Hepatocyte (in vitro differentiated cells): ENCODE measurements at places on chromosomes 7 and 10. TPM values are rescaled to one million over a fixed set of nuclear protein-coding genes. Genes with fewer than 3 reads are reported as not detected.
A peak's percentile ranks its signal among the peaks of the same experiment; 100 is the strongest.

- DNase-seq = peak; percentile 85
These were observed 63.9 kb upstream of the AHR start for GRCh38 chr7:17234398-17235031.

- peak; percentile 51 for DNase-seq
These were observed 2.8 kb upstream of the COL1A2 start for GRCh38 chr7:94391726-94392392.

DNA sequence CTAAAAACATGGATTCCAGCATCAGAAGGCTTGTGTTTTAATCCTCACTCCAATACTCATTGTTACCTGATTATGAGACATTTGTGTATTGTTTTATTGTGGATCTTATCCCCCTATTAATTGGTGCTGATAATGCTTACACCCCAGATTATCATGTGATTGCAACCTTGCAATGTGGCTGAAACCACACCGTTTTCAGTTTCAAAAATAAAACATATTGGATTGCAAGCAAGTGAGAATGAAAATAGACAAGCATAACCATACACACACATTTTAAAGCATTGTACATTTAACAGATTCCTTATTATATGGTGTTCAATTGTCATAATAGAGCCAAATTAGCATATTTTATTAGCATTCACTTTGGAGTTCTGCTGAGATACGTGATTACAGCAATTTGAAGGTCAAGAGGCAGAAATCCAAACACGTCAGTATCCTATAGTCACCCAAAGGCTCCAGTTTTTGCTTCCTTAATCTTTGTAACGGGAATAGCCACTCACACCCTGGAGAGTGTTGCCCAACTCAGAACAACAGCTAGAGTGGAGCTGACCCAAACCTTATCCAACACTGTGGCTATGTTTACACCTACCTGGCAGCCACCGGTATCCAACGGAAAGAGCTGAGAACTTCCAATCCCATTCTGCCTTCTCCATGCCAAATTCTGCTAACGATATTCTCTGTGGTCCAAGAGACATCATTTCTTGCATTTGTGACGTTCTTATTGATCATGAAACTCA, 317.1 kb upstream of the KLF6 start:
- no peak for DNase-seq

CYP26C1 gene
- total RNA-seq = not detected in 2 replicates
